ENCODE measurements at places on chromosomes 4 and X. TPM values are rescaled to one million over a fixed set of nuclear protein-coding genes. Genes with fewer than 3 reads are reported as not detected.

DNA sequence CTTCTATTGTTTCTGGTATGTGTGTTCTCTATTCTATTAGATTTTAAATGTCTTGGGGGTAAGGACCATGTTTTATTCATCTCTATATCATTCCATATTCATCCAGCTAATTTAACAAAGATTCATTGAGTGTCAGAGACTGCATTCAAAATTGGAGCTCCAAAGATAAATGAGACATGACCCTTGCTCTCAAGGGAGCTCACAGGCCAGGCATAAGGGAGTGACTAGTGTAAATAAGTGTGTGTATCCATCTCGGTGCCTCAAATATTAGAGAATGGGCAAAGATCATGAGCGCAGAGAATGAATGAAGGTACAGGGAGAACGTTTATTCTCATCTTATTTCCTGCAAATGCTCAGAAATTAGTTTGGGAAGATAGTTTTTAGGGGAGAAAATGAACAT lies 150.1 kb upstream of the CASK start:
- no peak for DNase-seq

DNA sequence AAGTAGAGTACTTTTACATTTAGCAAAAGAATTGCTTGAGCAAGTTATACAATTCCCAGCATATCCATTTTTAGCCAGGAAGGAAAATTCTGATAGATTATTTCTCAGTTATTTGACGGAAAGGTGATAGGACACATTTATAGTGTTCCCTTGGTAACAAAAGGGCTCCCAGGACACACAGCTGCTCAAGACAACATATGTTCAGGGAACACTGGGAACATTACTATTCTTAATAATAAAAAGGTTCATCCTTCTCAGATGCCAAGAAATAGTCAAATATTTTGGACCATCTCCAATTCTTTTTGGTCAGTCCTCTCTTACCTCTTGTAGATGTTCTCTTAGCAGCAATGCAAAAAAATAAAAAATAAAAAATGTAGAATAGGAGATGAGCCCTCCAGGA lies 66.8 kb upstream of the SMAD1 start:
- DNase-seq, result no peak

GRCh38 chr4:112270640-112271421 lies 14.9 kb downstream of the TIFA start:
- no peak for DNase-seq

DNA sequence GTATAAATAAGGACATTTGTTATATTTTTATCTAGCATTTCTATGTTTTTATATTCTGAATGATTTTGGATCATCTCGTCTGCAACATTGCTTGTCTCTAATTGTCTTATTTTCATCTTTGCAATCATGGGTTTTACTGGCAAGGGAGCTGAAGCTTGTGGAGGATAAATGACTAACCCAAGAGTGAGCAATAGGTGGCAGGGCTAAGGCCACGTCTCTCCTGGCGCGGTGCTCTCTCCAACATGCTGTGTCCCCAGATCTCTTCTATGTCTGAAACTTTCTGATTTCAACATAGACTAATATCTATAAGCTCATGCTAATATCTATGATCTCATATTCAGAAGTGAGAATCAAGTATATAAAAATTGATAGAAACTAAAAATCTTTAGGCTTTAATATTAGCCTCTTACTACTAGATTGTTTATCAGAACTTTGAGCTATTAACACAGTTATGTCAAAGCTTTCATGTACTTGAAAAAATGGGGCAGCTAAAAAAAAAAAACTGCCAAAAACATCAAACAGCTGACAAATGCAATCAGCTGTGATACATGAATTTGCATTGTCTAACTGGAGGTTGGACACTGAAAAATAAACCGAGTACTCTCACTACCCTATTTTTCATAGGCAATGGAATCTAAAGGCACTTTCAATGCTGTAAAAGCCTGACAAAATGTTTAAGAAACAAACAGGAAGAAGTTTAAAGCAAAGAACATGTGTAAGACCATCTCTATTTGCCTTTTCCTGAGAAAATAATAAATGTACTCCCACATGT lies 169.2 kb downstream of the TMA16 start:
- DNase-seq, result no peak

Gene ZNF630
- 3.0 TPM for total RNA-seq

Gene SMC1A
- total RNA-seq, result 40.2 TPM

All from left ventricle myocardium superior (tissue), 1 donor.